ENCODE measurements at places on chromosomes 11 and 22.

DNA sequence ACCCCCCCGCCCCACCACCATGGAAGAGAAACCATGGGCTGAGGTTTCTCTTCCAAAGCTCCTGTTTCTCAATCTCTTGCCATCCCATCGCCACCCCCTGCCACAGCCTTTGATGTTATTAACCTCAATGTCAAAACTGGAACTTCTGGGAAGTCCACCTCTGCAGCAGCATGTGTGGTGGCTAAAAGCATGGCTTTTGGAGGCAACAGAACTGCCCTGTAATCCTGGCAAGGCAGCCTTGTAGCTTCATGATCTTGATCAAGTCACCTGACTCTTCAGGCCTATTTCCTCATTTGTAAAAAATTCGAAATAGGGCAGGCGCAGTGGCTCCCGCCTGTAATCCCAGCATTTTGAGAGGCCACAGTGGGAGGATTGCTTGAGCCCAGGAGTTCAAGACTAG lies 3.5 kb upstream of the COX8A start:
- no peak for DNase-seq

GRCh38 chr11:35003186-35003585 lies 86.8 kb downstream of the PDHX start:
- DNase-seq = no peak

DNA sequence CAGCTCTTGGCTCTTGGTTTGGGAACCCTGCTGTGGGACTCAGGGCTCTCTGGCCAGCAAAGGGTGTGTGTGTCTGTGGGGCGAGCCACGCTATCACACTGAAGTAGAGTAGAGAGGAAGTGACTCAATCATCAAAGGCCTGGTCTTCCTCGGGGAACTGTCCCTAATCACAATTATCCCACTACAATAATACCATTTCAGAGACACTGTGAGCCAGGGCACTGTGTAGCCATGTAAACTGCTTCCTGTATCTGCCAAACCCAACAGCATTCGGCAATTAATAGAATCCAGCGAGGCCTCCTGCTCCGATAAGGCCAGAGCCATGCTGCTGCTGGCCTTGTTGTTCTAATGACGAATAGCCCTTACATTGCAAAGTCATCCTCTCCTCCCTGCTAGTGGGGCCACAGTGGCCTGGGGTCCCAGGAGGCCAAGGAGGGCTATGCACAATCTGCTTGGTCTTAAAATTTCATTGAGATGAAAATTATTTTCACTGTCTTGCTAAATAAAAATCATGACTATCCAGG lies 49.8 kb upstream of the LMO2 start:
- no peak for DNase-seq

- DNase-seq = no peak
Measured at GRCh38 chr11:100010393-100010792, 676.7 kb upstream of the ARHGAP42 start.

GRCh38 chr22:21032868-21033688 lies 717 bp upstream of the SLC7A4 start:
- no peak for DNase-seq

DNA sequence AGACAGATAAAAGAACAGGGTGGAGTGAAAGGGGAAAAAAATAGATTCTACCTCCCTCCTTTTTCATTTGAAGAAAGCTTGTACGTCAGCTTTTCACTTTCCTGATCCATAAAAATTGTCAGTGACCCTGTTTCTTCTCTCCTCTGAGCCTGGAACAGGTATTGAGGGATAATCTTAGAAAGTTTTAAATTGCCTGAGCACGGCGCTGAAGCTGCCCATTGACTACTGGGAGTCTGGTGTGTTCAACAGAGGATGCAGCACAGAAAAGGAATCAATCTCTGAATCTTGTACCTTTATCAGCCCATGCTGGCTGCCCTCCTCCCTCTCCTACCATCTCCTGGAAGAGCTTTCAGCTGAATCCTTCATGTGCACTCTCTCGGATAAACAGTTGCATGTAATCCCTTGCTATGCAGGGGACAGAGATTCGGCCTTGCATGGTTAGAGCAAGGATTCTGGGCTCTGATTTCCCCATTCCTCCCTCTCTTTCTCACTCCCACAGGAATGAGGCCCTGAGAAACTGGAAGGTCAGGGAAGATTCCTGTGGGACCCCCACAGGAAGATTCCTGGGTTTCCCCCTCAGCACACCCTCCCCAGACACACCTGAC lies 162.4 kb upstream of the SYN3 start:
- no peak for DNase-seq

- no peak for DNase-seq
Measured at GRCh38 chr11:1157645-1158591, at the start of gene MUC5AC. Gene MUC5AC, plus strand, starts transcription at chr11:1157953. Its CDS starts 47 bp downstream, at chr11:1158000.

DNA sequence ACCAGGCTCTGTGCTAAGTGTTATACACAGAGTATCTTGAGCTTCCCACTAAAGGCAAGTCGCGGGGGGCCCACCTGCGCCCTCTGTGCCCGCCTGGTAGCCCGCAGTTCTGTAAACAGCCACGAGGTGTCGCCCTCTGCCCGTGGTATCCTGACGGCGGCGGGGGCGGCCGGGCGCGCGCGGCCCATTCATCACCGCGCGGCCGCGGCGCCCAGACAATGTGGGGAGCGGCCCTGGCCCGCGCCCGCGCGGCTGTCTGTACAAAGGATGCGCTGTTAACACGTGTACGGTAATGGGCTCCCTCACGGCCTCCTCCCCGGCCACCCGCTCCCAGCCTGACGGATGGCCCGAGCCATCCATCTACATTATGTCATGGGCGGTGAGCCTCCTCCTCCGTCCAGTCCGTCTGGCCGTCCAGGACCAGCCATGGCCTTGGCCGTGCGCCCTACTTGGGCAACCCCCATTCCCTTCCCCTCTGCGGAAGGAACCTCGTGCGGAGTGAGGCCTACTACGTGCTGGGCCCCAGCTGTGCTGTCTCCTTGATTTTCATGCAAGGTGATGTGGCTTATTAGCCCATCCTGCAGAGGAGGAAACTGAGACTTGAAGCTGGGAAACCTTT lies 99.4 kb downstream of the MIAT start:
- peak; percentile 39 for DNase-seq

GRCh38 chr11:121964591-121964990 lies 151.4 kb downstream of the BLID start:
- no peak for DNase-seq

DNA sequence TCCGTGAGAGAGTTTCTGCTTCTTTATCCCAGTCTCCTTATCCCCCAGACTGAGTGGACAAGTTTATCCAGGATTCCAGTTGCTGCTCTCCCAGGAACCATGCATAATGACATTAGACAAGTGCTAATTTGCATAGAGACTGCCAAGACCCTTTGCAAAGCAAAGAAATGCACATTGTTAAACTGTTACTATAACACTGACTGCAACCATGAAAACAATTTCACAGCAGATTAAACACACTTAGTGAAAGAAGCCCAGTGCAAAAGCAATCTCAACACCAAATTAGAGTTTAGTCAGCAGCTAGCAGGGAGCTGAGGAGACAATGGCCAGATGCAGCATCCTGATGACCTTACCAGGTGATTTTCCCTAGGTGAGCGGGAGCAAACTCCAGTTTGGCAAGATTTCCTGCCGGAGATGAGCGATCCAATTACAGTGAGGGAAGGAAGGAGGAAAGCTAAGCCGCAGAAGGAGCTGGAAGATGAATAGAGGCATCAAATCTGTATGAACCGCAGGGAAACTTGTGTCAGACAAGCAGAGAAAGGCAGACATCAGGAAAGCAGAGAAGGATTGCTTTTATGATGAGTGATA lies 273.8 kb upstream of the B3GAT1 start:
- no peak for DNase-seq

GRCh38 chr22:32202539-32203180 lies 2.2 kb downstream of the RFPL2 start:
- peak; percentile 39 for DNase-seq

DNA sequence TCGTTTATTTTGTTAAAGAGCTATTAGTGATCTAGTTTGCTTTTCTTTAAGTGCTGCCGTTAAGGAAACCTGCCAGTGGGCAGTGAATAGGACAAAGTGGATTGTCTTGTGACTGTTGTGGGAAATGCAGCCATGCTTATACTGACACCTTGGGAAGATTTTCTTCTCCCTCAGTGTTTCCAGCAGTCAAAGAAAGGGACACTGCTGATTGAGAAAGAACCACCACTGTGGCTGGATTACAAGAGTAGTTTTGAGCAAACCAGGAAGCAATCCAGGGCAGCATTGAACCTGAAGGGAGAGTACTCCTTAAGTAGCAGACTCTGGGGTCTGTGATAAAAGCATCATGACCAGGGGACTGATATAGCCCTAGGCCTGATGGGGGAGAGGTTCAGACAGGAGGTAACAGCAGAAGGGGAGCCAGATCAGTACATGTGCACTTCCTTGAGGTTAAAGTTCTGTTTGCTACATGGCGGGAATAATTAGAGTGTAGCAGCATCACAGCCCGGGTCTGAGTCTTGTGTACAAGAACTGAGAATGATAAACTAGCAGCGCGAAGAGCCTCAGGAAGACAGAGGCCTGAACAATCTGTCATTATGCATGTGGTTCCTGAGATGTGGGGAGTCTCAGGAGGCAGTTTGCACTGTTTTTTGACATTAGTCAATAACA lies 167.8 kb downstream of the C11orf91 start:
- DNase-seq = no peak

DNA sequence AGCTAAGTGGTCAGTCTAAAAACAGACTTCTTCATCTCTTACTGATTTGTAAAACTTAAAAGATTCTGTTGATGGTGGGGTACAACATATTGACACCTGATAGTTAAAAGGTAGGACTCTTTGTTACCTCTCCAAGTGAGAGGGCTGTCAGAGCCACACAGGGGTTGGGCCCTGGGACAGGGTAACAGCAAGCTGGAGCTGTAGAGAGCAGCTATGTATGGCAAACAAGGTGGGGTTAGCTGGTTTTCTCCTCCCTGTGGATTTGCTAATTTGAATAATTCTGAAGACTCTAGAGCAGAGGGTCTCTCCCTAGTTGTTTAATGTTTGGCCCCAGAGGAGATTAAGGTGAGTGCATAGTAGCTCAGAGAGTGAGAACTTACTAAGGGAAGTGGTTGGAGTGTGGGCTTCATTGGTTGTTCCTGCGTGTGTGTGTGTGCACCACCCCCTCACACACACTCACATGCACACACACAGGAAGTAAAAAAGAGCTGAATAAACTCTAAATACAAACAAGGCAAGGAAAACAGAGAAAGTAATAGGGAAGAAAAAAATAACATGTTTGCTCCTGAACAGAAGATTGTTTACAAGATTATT lies 9.2 kb upstream of the GAS2 start:
- no peak for DNase-seq

- DNase-seq = peak; percentile 79
Measured at GRCh38 chr11:64305691-64306562, 603 bp downstream of the ESRRA start.

GRCh38 chr11:61567286-61568061 lies 13.4 kb downstream of the SYT7 start:
- peak; percentile 64 for DNase-seq

DNA sequence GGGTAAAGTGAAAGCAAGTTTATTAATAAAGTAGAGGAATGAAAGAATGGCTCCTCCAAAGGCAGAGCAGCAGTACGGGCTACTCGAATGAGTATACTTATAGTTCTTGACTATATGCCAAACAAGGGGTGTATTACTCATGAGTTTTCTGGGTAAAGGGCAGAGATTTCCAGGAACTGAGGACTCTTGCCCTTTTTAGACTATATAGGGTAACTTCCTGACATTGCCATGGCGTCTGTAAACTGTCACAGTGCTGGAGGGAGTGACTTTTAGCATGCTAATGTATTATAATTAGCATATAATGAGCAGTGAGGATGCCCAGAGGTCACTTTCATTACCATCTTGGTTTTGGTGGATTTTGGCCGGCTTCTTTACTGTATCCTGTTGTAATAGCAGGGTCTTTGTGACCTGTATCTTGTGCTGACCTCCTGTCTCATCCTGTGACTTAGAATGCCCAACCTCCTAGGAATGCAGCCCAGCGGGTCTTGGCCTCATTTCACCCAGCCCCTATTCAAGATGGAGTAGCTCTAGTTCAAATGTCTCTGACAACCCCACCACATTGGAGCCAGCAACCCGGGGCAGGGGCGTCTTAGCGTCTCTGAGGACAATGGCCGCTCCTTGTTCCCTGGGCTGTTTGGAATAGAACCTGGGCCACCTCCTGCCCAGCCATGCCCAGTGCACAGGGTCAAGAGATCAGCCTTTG lies 34.9 kb upstream of the CD82 start:
- peak; percentile 90 for DNase-seq

DNA sequence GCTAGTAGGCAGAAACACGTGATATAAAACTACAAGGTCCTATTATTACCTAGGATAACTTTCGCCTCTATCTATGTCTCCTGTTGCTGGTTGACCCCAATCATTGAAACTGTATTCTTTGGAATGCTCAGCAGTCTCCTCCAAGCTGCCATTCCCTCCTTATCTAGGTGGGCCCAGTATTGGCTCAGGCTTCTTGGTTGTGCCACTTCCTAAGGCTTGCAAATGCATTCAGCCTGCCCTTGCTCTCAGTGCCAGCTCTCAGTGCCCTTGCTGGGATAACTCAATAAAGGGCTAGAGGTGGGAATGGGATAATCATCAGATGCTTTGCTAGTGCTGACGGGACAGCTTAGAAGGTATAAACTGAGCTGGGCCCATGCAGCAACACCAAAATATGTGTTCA lies 13.6 kb downstream of the CD44 start:
- DNase-seq = no peak

- no peak for DNase-seq
Measured at GRCh38 chr11:67666303-67666645, 8.1 kb downstream of the ALDH3B2 start.

GRCh38 chr11:105699203-105699602 lies 89.3 kb downstream of the GRIA4 start:
- no peak for DNase-seq

GRCh38 chr11:1050581-1051355 lies 14.2 kb upstream of the MUC6 start:
- DNase-seq = peak; percentile 72

GRCh38 chr11:8705146-8705545 lies 22.6 kb downstream of the RPL27A start:
- DNase-seq = no peak

- DNase-seq = peak; percentile 5
Measured at GRCh38 chr11:108512708-108513107, 14.5 kb upstream of the POGLUT3 start.

GRCh38 chr11:111549196-111549868 lies 8.8 kb downstream of the LAYN start:
- DNase-seq = no peak

GRCh38 chr11:44627911-44628729 lies 62.7 kb downstream of the CD82 start:
- DNase-seq = no peak

GRCh38 chr11:61963282-61964057 lies 4.0 kb downstream of the FTH1 start:
- DNase-seq = no peak

GRCh38 chr11:66340596-66341501 lies 4.1 kb downstream of the BRMS1 start:
- DNase-seq = no peak

DNA sequence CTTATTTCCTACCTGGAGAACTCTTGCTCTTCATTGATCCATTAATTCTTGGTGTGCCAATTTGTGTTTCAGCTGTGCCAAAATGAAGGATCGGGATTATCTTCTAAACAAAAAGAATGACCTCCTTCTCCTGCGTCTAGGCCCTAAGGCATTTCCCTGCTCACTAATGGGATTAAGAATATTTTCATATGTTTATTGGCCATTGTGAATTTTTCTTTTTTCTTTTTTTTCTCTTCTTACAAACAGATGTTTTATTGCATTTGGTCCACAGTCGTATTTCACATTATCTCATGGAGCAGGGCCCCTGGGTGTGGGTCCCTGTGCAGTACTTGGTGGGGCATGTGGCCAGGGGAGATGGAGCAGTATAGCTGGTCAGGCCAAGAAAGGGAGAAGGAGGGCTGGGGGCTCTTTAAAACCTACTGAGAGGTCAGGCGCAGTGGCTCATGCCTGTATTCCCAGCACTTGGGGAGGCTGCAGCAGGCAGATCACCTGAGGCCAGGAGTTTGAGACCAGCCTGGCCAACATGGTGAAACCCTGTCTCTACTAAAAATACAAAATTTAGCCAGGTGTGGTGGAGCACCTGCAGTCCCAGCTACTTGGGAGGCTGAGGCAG lies 35.3 kb upstream of the HORMAD2 start:
- DNase-seq = no peak
